H4 (cell line): ENCODE measurements at places on chromosomes 6 and 20. TPM values are rescaled to one million over a fixed set of nuclear protein-coding genes. Genes with fewer than 3 reads are reported as not detected.

DNA sequence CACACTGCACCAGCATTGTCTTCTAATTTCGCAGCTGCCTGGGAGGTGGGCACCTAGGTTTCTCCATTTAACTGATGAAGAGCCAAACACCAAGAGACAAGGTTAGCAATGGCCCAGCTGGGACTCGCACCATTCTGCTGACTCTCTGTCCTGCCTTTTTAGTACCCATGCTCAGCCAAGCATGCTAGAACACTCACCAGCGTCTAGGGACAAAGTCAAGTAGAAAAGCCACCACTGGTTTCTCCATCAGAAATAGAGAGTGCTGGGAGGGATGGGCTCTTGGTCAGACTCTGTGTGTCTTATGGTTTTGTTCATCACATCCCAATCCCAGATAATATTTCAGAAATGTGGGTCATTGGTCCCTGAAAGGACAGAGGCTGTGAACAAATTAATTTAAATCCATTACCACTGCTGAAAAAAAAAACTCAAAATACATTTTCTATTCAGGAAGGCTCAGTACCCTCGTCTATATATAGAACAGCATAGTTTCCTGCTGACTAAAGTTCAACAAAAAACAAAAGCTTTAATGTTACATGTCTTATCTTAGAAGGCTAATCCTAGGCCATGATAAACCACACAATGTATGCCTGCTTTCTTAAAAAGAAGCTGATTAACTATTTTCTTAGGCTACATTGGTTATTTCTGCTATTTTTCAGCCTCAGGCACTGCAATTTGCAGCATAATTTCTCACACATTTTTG lies 111.0 kb downstream of the TBC1D7 start:
- DNase-seq, result no peak

GRCh38 chr20:61723529-61724257 lies 342.0 kb downstream of the TAF4 start:
- DNase-seq, result no peak

- no peak for DNase-seq
Observed at GRCh38 chr6:140966676-140967075, 1166.0 kb upstream of the GJE1 start.

Gene TMEM74B
- total RNA-seq, result 0.52 TPM in 1 of 2 replicates, not detected in the other

Gene TCP11
- total RNA-seq, result 0.14 TPM in 1 of 2 replicates, not detected in the other
